ENCODE measurements at places on chromosomes 7 and 10.

DNA sequence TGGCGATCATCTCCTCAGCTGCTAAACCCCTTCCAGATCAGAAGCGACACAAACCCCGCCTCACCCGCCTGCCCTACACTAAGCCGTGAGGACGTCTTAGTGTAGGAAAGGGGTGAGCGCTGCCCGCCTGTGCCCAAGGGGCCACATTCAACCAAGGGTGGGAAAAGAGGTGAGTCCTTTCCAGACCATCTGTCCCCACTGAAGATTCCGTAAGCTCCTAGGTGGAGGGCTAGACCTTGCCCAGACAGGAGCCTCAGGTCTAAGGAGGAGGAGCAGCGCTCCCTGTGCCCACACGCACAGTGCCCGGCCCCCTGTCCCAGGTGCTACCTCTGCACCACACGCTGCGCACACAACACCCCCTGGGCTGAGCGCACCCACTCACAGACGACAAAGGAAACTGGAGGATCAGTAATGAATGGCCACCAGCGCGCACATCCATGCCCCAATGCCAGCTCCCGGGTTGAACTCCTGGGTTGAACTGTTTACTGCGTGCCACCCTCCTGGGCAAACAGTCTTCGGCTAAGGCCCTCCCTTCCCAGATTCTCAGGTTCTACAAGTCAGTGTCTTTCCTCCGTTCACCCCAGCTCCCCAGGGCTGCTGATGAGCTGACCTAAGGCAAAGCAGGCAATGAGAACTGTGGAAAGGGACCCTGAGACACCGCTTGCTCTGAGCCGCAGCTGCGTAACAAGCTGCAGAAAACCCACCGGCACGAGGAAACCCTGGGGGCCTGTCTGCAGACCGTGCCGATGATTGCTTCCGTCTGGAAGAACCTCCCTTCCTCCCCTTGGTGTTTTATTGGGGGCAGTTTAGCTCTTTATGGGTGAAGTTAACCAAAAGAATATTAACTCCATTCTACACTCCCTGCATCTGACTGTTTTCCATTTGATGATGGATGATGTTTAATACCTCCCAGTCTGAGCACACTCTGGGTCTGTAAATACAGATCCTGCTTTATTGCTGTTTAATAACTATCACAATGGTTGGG, 185.9 kb downstream of the MAD1L1 start:
- DNase-seq: no peak

- DNase-seq: peak; percentile 66
Observed at GRCh38 chr10:69957886-69958555, 94.6 kb upstream of the MACROH2A2 start.

- no peak for DNase-seq
Observed at GRCh38 chr10:81116201-81116600, 578.5 kb downstream of the SH2D4B start.

- no peak for DNase-seq
Observed at GRCh38 chr10:43371418-43371817, at the start of gene FXYD4. Gene FXYD4, plus strand, starts transcription at chr10:43371636. Its CDS starts 2,111 bp downstream, at chr10:43373747.

DNA sequence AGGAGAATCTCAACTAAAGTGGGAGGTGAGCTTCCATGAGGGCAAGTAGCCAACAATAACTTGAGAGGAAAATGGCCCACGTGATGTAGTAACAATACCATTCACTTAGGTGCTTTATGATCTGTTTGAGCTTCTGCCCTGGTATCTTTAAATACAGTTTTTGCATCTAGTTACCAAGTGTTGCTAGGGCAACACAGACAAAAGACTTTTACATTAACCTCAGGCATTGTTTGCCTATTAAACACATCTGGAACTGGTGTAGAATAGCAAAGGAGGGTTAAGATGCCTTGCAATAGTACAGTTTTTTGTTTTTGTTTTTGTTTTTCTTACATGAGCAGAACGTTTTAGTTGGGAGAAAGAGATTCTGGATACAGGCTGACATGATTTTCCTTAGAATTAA, 97.7 kb upstream of the MTPN start:
- no peak for DNase-seq

- no peak for DNase-seq
Observed at GRCh38 chr10:790821-791551, 101.5 kb upstream of the DIP2C start.

DNA sequence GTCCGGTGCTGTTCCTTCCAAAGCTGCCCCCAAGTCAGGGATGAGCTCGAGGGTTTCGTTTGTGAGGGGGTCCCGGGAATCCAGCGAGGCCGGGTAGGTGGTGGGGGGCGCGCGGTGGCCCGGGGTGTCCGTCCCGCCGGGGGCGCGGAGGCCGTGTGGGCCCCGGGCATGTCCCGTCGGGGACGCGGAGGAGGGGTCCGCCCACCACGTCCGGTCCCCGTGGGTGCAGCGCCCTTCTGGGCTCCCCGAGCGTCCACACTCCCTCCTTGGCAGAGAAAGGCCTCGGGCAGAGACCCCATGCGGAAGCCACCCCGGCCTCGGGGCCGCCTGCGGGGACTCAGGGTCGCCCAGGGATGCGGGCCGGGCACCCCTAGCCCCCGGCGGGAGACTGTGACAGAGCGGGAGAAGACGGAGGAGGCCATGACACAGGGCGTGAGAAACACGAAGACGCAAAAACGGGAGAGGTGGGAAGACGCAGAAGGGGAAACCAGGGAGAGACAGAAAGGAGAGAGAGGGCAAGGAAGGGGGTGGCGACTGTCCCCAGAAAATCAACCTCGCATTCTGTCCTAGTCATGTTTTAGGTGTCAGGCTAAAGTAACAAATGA, 640 bp upstream of the ZNF425 start:
- peak; percentile 30 for DNase-seq

DNA sequence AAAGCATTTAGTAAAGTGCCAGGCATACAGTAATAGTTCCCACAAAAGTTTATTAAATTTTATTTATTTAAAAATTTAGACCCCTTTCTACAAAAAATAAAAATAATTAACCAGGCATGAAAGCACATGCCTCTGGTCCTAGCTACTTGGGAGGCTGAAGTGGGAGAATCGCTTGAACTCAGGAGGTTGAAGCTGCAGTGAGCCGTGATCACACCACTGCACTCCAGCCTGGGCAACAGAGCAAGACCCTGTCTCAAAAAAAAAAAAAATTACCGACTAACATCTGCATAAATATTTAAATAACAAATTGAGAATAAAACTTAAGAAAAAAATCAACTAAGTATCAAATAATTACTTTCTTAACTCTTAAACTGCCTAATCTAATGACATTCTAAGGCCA, 64.3 kb upstream of the TRIM24 start:
- no peak for DNase-seq
